ELR (cell line): ENCODE measurements at places on chromosomes 5 and 9.

GRCh38 chr5:85651731-85652130, 966.0 kb upstream of the COX7C start:
- no peak for DNase-seq

- DNase-seq: no peak
Observed at GRCh38 chr5:133807348-133807747, 161.1 kb downstream of the C5orf15 start.

GRCh38 chr5:135213027-135213386, 179.0 kb upstream of the PITX1 start:
- no peak for DNase-seq

- DNase-seq: peak; percentile 100
Observed at GRCh38 chr5:151771259-151772028, at the start of gene G3BP1. Gene G3BP1, plus strand, starts transcription at chr5:151771954. Its CDS starts 14,667 bp downstream, at chr5:151786621.

DNA sequence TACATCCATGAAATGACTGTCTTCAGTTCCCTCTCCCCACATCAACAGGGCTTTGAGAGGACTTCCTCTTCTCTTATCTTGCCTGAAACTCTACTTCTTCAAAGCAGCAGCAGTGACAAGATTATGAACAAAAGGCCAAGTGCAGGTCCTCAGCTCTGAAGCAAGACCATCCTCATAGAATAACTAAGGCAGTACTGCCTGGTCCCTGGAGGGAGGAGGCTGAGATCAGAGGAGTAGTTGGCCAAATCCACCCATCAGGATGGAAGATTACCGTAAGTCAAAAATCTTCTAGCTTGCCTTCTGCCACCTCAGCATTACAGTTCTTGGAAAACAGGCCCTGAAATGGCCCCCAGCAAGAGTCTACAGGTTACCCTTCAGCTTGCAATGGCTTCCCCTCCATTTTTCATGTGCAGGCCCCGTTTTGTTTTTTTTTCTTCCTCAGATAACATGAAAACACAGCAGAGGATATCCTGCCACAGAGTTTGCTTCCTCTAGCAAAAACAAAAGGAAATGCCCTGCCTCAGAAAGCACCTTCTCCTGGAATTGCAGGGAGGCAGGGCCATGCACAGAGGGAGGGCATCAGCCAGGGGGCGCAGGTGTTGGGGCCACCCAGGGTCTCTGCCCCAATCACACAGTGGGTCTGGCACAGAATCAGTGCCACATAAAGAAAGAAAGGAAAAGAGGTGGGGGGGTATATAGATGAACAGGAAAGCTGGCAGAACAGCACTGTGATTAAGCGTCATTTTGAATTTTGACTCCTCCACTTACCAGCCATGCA, 40.0 kb downstream of the KLHL3 start:
- DNase-seq: no peak

DNA sequence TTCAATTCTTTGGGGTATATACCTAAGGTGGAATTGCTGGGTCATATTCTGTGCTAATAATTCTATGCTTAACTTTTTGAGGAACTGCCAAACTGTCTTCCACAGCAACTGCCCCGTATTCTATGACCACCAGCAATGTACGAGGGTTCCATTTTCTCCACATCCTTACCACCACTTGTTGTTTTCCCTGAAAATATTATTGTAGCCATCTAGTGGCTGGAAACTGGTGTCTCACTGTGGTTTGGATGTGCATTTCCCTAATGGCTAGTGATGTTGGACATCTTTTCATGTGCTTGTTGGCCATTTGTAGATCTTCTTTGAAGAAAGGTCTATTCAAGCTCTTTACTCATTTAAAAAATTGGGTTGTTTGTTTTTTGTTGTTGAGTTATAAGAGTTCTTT, 30.7 kb downstream of the MSX2 start:
- peak; percentile 2 for DNase-seq
